Activated T-cell treated with anti-CD3 and anti-CD28 coated beads, Interleukin-2, amount 50 U/mL, for 48 hours (primary cell): ENCODE measurements at places on chromosomes 7 and 10.

DNA sequence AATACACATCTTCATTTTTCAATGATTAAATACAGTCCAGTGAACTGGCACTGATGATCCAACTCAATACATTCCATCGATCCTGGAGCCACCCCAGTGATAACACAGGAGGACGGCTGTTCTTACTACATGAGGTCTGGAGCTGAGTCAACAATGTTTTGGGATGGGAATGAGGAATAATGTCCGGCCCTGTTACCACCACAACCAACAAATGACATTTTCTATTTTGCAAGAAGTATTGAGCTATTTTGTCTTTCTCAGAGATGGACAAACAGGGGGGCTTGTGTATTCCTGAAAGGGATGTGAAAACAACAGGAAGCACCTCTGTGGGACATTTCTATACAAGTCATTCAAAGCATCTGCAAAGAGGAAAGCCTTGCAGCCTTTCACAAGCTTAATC is 249.2 kb downstream of the PARD3 start:
- DNase-seq: no peak

DNA sequence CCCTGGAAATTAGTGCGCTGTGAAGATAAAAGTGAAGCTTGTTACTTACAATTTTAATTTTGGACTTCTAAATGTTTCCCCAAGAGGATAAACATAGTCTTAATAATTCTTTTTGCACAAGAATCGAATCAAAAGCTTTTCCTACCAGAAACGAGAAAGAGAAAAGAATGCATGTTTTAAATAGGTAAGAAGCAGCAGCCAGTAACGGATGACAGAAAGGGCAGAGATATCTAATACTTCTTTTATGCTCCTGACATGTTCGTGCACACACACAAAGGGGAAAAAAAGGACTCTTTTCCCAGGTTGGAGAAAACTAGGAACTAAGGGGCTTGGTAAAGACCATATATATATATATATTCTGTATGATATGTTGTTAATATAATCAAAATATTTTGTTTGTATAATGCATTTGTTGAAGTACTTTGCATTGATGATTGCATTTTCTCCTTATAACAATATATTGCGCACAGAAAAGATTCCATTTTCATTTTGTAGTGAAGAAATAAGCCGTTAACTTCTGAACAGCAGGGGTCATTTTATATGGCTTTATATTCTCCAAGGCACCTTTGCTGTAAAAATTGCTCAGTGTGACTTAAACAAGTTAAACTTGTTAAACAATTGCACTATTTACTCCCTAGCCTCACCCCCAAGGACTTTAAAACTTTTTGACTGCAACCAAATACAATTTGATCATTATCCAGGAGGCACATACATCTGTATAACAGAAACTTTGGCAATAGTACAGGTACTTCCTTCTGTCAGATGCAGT is 2.2 kb downstream of the PRKAR2B start:
- DNase-seq: no peak

DNA sequence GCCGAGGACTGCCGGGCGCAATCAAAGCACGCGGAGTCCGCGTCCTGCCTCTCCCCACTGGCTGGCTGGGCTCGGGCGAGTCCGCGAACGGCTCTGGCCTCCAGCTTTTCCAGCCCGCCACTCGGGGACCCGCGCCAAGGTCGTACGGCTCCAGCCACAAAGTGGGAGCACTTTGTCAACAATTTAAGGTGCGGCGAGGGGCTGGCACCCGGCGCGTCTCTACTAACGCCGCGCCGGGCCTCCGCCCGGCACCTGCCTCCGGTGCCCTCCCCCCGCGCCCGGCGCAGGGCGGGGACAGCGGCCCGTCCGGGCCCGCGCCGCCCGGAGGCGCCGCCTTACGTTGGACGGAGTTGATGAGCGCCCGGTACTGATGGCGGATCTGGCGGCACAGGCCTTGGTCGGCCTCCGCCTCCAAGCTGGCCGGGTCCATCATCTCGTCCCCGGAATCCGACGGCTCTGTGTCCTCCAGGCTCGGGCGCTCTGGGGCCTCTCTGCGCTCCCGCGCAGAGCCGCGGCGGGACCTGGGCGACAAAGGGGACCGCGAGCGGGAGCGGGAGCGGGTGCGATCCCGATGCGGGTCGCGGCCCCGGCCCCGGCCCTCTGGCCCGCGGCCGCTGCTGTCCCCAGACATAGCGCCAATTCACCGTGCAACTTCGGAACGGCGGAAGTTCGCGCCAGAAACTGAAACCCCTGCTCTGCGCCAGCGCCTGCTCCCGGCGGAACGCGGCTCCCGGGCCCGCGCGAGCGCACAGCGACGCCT is at the start of gene NSMCE4A:
NSMCE4A (minus strand) TSS at position 683 of the 760 bp plus-strand sequence; CDS start at position 631, 52 bp downstream.
- peak; percentile 80 for DNase-seq

DNA sequence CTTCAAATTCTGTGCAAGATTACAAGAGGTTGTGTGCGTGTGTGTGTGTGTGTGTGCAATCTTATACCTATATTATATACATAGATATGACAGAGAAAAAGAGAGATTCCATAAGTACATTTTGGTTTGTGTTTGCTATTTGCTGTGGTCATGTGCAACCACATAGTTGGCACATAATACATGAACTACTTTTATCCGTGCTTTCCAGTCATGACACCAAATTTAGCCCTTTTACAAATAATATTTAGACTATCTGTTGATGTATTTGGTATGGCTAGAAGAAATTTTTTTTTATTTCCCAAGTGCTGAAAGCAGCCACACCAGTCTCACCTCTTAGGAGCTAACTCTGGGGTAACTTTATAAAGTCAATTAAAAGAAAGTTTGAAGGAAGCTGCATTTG is 63.5 kb upstream of the EGFR start:
- no peak for DNase-seq

- no peak for DNase-seq
Observed at GRCh38 chr10:58359541-58359940, 24.7 kb downstream of the UBE2D1 start.

GRCh38 chr7:32941681-32942414 is 15.4 kb upstream of the FKBP9 start:
- no peak for DNase-seq

- DNase-seq: peak; percentile 55
Observed at GRCh38 chr7:31744294-31744874, 57.4 kb downstream of the PPP1R17 start.

DNA sequence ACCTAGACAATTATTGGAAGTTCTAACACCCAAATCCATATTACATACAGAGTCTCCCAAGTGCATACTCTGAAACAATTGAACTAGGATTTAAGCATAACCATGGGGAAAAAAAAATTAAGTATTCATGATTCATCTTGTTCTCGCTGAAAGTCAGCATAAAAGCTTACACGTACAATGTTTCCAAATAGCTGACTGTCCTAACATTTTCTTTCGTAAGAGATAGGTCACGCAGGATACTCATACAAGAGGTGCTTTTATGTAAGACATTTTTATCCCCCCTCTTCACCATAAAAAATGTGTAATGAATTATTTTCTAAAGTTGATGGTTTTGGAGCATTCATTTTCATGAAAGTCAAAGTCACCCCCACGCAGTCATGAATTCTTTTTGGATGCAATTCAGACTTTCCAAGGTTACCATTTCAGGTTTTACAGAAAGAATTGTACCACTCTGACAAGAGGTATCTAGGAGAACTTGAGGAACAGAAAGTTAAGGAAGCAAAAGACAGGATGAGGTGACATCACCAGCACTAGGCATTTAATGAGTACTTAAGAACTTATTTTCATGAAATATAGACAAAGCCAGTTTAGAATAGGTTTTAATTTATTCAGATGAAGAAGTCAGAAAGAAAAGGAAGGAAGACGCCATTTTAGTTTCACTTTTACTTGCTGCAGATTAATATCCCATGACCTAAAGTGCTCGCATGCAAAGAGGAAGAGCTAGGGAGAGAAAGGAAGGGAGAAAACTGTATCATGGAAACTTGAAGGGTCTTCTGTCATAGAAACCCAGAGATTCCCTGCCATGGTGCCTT is 55.8 kb downstream of the TMEM26 start:
- no peak for DNase-seq

DNA sequence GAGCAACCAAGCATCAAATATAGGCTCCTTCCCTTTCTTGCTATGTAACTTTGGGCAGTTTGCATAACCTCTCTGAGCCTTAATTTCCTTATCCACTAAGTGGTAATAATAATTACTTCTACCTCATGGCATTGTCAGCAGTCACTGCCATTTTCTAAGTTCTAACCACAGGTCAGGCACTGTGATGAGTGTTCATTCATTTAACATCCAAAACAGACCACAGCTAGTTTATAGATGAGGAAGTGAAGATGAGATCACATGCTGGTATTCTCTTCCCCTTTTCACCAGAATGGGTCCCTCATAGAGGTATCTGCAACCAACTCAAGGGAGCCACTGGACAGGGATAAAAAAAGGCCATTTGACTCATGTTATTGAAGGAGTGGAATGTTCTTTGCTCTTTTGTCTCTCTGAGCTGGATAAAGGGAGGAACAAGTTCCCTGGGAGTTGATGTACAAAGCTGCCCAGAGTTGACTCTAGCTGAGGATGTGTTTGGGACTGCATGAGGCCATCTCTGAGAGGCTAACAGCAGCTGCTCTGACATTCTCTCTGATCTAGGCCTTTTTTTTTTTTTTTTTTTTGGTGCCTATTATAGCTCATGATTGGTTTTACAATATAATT is 65.0 kb downstream of the DNAJC12 start:
- no peak for DNase-seq

DNA sequence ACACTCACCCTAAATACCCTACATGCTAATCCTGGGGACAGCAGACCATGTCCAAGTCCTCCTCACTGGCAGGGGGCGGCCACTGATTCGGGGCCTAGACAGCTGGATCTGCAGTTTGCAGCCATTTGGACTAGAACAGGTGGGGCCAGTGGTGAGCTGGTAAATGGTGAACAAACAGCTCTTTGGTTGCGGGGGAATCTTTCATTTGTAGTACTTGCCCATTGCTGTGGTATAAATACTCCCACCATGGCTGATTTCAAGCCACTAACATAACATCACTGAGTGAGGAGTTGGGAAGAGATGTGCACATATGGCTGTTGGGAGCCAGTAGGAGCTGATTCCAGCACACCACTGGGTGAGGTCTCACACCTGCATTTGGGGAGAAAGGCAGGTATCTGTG is 13.5 kb downstream of the ZNF503 start:
- no peak for DNase-seq

- DNase-seq: no peak
Observed at GRCh38 chr10:18164748-18165361, 24.6 kb downstream of the CACNB2 start.

DNA sequence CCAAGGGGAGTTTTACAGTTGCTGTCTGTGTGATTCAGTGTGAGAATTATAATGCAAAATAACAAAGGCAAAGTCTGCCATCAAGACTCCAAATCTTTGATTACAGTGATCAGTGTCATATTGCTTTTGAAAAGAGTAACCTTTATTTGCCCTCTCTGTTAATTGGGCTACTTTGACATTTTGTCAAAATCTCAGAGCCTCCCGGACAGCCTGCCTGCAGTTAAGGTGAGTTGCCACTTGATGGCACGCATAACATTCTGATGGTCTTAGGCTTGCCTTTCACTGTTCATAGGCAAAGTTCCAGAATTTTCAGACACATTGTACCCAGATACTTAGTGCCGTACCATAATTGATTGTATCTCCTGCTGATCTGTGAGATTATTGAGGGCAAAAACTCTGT is 253.5 kb downstream of the ABCA13 start:
- DNase-seq: no peak

GRCh38 chr10:110426294-110427181 is 71.2 kb upstream of the DUSP5 start:
- peak; percentile 62 for DNase-seq

DNA sequence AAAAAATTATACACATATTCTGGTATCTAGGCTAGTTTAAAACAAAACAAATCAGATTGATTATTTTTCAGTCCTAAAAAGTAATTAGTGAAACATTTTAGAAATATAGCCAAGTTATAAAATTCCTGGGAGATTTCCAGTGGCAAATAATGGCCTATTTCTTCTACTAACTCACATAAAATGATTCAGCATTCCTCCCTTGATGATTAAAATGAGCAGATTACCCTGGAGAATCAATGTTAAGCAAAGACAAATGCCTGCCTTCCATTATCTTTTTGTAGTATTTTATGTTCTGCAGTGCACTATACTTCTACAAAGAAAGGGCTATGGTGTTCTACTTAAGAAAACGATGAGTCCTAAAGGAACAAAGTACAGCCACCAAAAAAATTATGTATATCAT is 53.6 kb downstream of the PARD3 start:
- no peak for DNase-seq

- DNase-seq: peak; percentile 71
Observed at GRCh38 chr7:105675934-105676371, 94.7 kb upstream of the EFCAB10 start.

- DNase-seq: no peak
Observed at GRCh38 chr7:99290980-99291607, 18.5 kb downstream of the MYH16 start.

- no peak for DNase-seq
Observed at GRCh38 chr10:67794909-67795460, 43.0 kb downstream of the DNAJC12 start.

GRCh38 chr10:14508725-14509124 is 178.0 kb upstream of the FRMD4A start:
- no peak for DNase-seq

- no peak for DNase-seq
Observed at GRCh38 chr10:48604039-48604990, 558 bp downstream of the ARHGAP22 start.

DNA sequence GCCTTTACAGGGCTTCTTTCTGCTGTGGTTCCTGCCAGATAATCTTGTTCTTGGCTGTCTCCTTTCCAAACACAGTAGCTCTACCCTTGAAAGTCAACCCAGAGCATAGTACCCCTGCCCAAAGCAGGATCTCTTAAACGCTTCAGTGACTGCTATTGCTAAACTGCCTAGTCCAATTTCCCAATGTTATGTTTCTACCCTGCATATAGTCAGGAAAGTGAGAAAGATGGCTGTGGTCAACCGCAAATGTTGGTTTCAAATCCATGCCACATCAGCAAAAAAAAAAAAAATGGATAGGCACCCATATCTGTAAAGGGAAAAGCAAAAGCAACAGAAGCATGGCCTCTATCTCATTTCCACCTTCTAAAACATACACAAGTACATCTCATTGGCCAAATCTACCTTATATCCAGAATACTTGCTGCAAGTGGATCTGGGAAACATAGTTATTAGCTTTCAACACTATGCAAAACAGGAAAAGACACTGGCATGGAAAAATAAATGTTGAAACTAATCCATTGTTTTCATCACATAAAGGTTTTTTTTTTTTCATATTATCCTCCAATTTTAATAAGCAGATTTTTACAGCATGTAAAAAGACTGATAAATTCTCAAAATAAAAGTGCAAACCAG is 59.8 kb downstream of the DNAJC1 start:
- DNase-seq: no peak

DNA sequence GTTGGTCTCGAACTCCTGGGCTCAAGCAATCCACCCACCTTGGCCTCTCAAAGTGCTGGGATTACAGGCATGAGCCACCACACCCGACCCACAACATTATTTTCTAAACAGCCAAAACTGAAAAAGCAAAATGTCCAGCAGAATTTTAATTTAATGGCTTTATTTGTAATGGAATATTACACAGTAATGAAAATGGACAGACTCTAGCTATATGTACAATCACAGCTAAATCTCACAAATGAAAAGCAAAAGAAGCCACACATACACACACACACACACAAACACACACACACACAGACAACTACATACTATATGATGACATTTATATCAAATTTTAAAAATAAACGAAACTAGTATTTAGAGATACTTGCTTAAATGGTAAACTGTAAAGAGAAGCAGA is 18.7 kb downstream of the ARHGAP19 start:
- DNase-seq: no peak
